ENCODE measurements at places on chromosomes 5 and 9. TPM values are rescaled to one million over a fixed set of nuclear protein-coding genes. Genes with fewer than 3 reads are reported as not detected.

- no peaks in the 10 kb centered on the region for H3K36me3 ChIP-seq
- no peak overlapping the region for H3K4me3 ChIP-seq
- H3K4me1 ChIP-seq: peaks cover 10% of the 10 kb centered on the region
- H3K27me3 ChIP-seq: no peaks in the 10 kb centered on the region
- H3K27ac ChIP-seq: no peak overlapping the region
Measured at GRCh38 chr5:36457511-36458270, 148.7 kb upstream of the SLC1A3 start.

MUSK gene
- not detected for total RNA-seq

DNA sequence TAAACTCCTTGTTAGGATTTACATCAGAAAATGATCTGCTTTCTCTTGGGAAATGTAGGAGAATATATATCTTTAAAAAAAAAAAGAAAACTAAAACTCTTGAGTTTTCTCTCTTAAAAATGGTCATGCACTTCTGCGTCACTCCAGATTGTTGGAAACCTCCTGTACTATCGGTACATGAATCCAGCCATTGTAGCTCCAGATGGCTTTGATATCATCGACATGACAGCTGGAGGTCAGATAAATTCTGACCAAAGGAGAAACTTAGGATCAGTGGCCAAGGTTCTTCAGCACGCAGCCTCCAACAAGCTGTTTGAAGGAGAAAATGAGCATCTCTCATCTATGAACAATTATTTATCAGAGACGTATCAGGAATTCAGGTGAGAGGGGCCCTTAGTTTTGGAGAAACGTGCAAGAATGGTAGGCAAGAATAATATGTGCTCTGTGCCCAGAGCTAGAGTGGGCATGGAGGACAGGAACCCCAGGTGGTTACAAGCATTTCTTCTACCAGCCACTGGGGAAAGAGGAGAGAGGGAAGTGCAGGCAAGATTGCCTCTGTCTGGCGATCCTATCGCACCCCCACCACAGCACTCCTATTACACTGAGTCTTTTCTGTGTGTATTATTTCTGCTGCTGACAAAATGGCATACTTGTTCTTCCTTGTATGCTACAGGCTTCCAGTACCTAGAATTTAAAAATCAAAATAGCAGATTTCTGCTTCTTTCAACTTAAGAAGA lies 41.4 kb upstream of the F2R start:
- no peaks in the 10 kb centered on the region for H3K36me3 ChIP-seq
- no peak for DNase-seq
- H3K27ac ChIP-seq: no peak overlapping the region
- H3K4me1 ChIP-seq: no peaks in the 10 kb centered on the region
- H3K27me3 ChIP-seq: no peaks in the 10 kb centered on the region
- no peak overlapping the region for H3K4me3 ChIP-seq

PTPRD gene
- 84.0 TPM for total RNA-seq

WWC1 gene
- 48.6 TPM for total RNA-seq

SYNPO gene
- 40.2 TPM for total RNA-seq

GRCh38 chr9:136451221-136451877 lies 11.7 kb upstream of the INPP5E start:
- H3K4me1 ChIP-seq: no peaks in the 10 kb centered on the region
- H3K27ac ChIP-seq: no peak overlapping the region
- H3K36me3 ChIP-seq: peaks cover 33% of the 10 kb centered on the region

DNA sequence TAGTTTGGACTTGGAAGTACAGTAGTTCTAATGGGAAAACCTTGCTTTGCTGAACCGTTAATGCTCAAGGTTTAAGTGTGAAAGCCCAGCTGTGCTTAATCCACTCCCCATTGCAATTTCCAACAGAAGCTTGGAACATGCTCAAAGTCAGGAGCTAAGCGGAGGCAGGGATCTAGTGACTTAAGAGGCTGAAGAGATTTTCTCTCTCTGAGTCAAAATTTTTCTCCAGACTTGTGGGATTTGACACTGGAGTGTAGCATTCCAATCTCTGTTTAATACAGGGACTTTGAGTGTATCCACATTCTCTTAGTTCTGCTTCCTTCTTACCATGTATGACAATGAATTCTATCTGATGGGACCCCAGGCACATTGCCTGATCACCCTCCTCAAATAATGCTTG lies 471.8 kb downstream of the KIF4B start:
- no peak for DNase-seq
- no peaks in the 10 kb centered on the region for H3K4me1 ChIP-seq
- H3K27ac ChIP-seq: no peak overlapping the region
- no peak overlapping the region for H3K4me3 ChIP-seq

DNA sequence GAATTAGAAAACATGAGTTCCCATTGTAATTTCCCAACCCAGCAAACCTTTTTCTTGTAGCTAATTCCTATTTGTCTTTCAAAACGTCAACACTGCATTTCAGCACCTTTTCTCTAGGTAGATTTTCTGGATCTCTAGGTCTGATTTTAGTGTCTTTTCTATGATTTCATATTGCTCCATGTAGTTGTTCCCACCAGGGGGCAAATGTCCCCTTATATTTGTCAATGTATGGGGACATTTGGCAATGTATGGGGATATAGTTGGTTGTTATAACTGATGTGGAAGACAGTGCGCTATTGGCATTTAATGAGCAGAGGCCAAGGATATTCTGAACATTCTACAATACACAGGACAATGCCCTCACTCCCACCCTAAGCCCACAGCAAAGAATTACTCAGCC lies 273.9 kb upstream of the ADRA1B start:
- no peaks in the 10 kb centered on the region for H3K36me3 ChIP-seq
- no peak overlapping the region for H3K4me3 ChIP-seq
- no peaks in the 10 kb centered on the region for H3K4me1 ChIP-seq

DNA sequence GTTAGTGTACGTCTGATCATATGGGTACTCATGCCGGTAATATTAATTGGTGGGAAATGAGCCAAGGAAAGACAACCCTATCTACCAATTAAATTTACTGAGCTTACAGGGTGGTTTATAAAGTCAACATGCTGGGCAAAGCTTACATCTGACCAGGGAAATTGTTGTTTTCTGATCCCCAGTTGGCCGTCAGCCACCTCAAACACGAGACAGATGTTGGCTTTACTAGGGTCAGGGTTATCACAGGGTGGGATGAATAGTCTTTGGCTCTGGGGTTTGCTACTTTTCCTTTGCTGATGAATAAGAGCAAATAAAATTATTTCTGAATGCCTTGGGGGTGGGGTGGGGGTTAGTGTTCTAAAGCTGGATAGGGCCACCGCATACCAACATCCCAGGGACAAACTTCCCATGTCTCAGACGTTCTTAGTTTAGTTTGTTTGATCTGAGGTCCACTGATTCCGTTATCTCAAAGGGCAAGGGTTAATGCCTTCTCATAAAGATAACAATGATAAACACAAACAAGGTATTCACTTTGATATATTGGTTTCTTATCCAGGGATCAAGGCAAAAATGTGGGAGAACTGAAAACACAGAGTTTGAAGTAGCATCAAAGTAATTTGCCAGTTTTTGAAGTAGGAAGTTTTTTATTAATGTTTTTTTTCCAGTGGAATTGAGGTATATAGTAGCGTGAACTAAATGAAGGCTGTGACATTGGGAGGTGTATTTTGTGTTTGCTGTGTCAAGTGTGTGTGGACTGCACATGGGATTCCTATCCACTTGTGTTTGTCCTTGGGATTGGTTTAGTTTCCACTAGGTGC lies 109.1 kb upstream of the RPS23 start:
- DNase-seq: peak; percentile 97
- H3K27ac ChIP-seq: peak overlapping the region; percentile 99
- H3K36me3 ChIP-seq: no peaks in the 10 kb centered on the region
- H3K4me1 ChIP-seq: peaks cover 53% of the 10 kb centered on the region
- H3K27me3 ChIP-seq: no peaks in the 10 kb centered on the region

GRCh38 chr9:111803924-111804323 lies 9.2 kb upstream of the SHOC1 start:
- no peak for DNase-seq
- H3K4me3 ChIP-seq: no peak overlapping the region
- H3K36me3 ChIP-seq: no peaks in the 10 kb centered on the region
- H3K27me3 ChIP-seq: no peaks in the 10 kb centered on the region
- no peak overlapping the region for H3K27ac ChIP-seq

PCDHGB3 gene
- 0.10 TPM for total RNA-seq

- H3K27me3 ChIP-seq: no peaks in the 10 kb centered on the region
- H3K27ac ChIP-seq: no peak overlapping the region
- DNase-seq: no peak
- no peaks in the 10 kb centered on the region for H3K36me3 ChIP-seq
- no peaks in the 10 kb centered on the region for H3K4me1 ChIP-seq
Measured at GRCh38 chr5:6941631-6942030, 228.4 kb downstream of the TENT4A start.

GRCh38 chr9:18909140-18910018 lies 123.6 kb downstream of the SAXO1 start:
- H3K4me3 ChIP-seq: no peak overlapping the region
- DNase-seq: no peak
- H3K27ac ChIP-seq: no peak overlapping the region
- H3K4me1 ChIP-seq: peaks cover 44% of the 10 kb centered on the region
- peaks cover 11% of the 10 kb centered on the region for H3K36me3 ChIP-seq

DNA sequence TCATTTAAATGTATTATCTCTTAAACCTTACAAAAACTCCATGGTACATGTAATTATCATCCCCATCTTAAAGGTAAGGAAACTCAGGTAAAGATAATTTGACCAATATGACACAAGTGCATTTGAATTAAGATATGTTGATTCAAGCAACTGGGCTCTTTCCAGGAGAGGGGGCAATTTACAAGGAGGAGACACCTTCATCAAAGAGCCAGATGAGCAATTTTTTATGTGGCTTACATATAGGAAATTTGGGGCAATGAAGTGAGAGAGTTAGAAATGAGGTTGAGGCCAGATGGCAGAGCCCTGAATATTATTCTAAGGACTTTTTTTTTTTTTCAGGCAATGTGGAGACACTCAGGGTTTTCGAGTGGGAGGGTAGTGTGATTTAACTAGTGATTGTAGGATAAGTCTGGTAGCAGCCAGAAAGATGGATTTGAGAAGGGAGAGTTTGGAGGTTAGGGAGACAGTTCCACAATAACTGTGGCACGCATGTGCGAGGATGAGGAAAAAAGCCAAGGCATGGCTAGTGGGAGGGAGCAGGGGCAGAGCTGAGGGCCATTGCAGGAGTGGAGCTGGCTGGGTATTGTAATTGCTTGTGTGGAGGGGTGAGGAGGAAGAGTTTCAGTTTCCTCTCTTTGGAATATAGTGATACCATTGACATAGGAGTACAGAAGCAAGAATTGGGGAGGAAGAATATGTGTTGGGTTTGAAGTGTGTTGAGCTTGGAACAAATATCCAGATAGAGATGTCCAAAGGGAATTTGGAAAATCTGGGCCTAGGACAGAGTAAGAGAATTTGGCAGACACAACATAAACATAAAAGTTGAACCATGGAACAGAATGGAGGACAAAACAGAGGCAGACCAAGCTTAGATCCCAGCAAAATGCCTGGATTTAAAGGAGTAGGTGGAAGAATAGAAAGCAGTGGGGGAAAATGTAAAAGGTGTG lies 72.0 kb downstream of the ACTBL2 start:
- no peaks in the 10 kb centered on the region for H3K27me3 ChIP-seq
- no peak for DNase-seq
- H3K27ac ChIP-seq: no peak overlapping the region
- H3K4me3 ChIP-seq: no peak overlapping the region
- H3K36me3 ChIP-seq: no peaks in the 10 kb centered on the region

LVRN gene
- 0.64 TPM for total RNA-seq

LCN15 gene
- not detected for total RNA-seq

- H3K27ac ChIP-seq: no peak overlapping the region
- no peak overlapping the region for H3K4me3 ChIP-seq
- no peaks in the 10 kb centered on the region for H3K4me1 ChIP-seq
- DNase-seq: no peak
- no peaks in the 10 kb centered on the region for H3K36me3 ChIP-seq
- no peaks in the 10 kb centered on the region for H3K27me3 ChIP-seq
Measured at GRCh38 chr9:72979405-72980100, 26.7 kb upstream of the ALDH1A1 start.

- peak overlapping the region; percentile 5 for H3K4me3 ChIP-seq
- peak; percentile 69 for DNase-seq
- H3K36me3 ChIP-seq: no peaks in the 10 kb centered on the region
- no peaks in the 10 kb centered on the region for H3K27me3 ChIP-seq
Measured at GRCh38 chr9:3793971-3794383, 268.2 kb upstream of the RFX3 start.

GRCh38 chr9:2742214-2742613 lies 24.9 kb downstream of the KCNV2 start:
- no peak overlapping the region for H3K27ac ChIP-seq
- peaks cover 3% of the 10 kb centered on the region for H3K36me3 ChIP-seq
- no peaks in the 10 kb centered on the region for H3K27me3 ChIP-seq
- DNase-seq: no peak
- H3K4me1 ChIP-seq: no peaks in the 10 kb centered on the region

DNA sequence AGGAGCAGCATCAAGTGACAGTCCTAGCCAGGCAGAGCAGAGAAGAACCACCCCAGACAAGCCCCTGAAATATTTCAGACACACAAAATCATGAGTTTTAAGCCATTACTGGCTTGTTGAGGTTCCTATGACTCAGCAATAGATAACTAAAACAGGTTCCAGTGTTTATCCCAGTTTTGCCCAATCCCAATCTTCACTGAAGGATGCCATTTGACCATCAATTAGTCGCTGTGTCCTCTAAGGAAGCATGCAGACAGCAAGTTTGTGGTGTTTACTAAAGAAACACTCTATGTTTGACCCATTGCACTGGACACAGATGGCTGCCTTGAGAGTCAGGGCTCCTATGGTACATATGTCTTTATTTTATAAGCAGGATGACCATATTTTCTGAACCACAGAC lies 186.7 kb downstream of the SYK start:
- H3K36me3 ChIP-seq: no peaks in the 10 kb centered on the region
- no peak overlapping the region for H3K4me3 ChIP-seq
- H3K27ac ChIP-seq: no peak overlapping the region
- DNase-seq: peak; percentile 36
- H3K4me1 ChIP-seq: peaks cover 8% of the 10 kb centered on the region

DNA sequence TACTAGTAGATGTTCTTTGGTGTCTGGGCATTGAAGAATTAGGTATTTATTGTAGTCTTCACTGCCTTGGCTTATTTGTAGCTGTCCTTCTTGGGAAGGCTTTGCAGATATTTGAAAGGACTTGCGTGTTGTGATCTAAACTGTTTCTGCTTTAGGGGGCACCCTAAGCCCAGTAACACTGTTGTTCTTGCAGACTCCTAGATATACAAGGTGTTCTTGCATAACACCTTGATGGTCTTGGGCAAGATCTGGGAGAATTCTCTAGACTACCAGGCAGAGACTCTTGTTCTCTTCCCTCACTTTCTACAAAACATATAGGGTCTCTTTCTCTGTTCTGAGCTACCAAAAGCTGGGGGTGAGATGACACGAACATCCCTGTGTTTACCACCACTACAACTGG lies 179.1 kb downstream of the FAM170A start:
- H3K27ac ChIP-seq: no peak overlapping the region
- DNase-seq: no peak
- H3K4me3 ChIP-seq: no peak overlapping the region

SAXO1 gene
- 0.10 TPM for total RNA-seq

CCDC187 gene
- total RNA-seq: not detected

GNE gene
- 12.8 TPM for total RNA-seq

UBE2D2 gene
- 161 TPM for total RNA-seq

GRCh38 chr9:12815888-12816287 lies 41.1 kb downstream of the LURAP1L start:
- no peak for DNase-seq
- no peak overlapping the region for H3K4me3 ChIP-seq

All from astrocyte (in vitro differentiated cells and primary cell).